Activated CD4-positive, alpha-beta T cell treated with anti-CD3 and anti-CD28 coated beads, Interleukin-2, amount 50 U/mL, for 1 hour (primary cell): ENCODE measurements at places on chromosomes 7 and 10.

DNA sequence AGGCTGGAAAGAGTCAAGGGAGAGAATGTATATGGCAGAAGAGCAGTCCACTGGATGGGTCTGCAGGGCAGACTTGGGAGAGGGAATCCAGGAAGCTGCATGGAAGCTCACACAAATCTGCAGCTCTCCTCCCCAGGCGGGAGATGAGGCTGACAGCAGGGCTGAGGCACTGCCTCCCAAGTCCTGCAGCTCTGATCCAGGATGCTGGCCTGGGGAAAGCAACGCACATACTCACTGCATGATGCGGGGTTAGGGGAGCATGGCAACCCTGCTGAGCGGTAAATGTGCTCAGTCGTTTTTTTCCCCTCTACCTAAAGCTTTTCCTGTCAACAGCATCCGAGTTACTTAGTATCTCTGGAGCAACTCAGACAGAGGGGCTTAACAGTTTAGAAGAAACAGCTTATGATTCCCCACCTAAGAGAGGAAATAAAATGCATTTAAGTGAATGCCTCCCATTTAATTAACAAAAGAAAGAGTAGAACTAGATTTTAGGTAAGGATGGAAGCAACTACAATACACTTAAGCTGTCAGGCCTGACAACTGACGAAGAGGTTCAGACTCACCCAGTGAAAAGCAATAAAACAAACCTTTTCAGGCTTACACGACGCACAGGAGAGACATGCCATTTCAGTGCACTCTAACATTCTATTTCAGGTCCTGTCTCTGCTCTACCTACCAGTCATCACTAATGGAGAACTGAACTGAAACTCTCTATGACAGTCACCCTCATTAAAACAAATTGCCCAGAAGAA lies 37.0 kb downstream of the CHCHD3 start:
- no peak for DNase-seq

DNA sequence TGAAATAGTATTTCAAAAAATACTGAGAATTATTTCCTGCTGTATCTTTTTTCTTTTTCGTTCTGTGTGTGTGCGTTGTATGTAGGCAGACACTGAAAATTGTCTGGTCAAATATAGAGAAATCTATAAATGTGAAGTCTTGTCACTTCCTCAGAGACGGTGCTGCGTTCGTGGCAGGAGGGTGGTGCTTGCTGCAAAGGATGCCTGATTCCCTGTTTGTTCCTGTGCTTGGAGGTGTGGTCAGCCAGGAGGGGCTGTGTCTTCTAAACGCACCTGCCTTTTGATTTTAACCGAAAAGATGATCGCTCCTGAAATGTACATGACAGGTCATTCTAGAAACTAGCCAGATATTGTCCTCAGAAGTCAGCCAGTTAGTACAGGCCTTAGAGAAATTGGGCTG lies 32.5 kb upstream of the PRKAR1B start:
- DNase-seq = no peak

DNA sequence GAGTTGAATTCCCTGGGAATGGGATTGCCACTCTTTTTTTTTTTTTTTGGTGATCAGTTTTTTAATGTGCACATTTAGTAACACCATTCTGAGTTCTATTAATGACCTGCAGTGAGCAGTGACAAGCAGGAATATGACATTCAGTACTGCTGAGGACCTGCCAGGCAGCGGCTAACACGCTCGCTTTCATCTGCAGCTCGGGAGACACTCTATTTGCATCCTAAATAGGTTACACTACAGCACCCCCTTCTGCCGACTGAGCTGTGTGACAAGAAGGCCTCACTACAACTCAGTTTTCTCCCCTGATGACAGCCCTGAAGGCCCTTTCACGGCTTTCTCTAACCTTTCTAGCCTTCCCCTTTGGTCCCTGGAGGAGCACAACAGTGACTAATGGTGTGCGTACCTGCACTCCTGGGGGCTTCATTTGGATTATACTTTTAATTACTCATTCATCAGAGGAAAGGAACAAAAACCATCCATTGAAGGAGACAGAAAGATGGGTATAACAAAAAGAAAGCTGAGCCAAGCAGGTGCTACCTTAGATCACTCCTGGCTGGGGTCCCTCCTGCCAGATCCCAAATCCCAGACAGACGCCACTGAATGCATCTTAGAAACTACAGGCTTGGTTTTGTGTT lies 872.4 kb downstream of the LRMDA start:
- DNase-seq = no peak

GRCh38 chr10:35652824-35653223 lies 10.7 kb upstream of the FZD8 start:
- DNase-seq = no peak

GRCh38 chr10:61942604-61943461 lies 41.3 kb downstream of the ARID5B start:
- no peak for DNase-seq

GRCh38 chr7:50166997-50167965 lies 74.2 kb upstream of the ZPBP start:
- DNase-seq = no peak

DNA sequence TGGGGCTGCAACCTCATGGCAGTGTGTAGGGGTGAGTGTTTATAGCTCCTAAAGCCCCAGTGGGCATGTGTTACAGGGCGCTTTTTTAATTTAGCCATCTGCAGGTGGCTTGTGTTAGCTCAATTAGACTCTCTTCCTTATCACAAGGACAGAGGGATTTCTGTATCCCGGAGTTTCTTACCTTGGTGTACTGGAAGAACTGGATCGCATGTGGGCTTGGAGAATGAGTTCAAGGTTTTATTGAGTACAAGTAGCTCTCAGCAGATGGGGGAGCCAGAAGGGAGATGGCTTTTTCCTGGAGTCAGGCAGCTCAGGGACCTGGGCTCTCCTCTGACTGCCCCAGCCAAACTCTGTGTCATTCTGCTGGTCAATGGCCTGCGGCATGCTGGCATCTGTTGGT lies 153.5 kb upstream of the C7orf33 start:
- no peak for DNase-seq

DNA sequence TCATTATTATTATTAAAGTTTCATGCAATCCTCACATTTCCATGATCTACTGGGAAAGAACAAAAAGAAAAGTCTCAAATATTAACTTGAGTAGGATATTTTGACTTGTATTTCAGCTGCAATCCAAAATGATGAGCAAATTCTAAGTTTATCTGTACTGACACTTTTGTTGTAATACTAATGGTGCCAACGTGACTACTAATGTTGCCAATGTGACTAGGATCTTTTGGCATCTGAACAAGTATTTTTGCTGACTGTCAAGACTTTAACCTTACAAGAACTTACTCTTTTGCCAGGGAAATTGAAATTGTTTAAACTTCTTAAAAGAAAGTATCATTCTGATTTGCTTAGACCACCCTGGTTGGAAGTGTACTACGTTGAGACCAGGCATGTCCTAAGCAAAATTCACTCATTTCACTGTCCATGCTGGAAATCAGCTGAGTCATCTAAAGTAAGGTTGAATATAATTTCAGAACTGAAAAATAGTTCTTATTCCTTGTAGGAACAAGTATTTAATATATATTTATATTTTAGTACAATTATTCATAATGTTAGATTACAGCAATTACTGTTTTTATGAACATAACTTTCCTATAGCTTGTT lies 78.5 kb upstream of the LYZL1 start:
- DNase-seq = no peak

DNA sequence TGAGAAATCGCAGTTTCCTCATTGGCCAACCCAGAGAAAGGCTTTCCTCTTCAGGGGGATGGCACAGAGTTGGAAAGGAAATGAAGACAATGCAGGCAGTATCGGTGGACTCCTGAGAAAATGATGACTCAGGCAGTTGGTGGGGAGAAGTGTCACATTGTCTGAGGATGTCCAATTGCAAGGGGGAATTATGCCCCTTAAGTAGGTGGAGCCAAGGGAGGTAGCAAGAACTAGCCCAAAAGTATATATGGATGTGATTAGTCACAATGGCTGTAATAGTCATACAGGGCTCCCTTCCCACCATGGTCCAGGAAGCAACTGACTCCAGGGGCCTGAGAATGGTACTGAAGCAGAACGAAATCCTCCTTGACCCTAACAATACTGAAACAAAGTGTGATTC lies 58.3 kb upstream of the EGFR start:
- DNase-seq = no peak

DNA sequence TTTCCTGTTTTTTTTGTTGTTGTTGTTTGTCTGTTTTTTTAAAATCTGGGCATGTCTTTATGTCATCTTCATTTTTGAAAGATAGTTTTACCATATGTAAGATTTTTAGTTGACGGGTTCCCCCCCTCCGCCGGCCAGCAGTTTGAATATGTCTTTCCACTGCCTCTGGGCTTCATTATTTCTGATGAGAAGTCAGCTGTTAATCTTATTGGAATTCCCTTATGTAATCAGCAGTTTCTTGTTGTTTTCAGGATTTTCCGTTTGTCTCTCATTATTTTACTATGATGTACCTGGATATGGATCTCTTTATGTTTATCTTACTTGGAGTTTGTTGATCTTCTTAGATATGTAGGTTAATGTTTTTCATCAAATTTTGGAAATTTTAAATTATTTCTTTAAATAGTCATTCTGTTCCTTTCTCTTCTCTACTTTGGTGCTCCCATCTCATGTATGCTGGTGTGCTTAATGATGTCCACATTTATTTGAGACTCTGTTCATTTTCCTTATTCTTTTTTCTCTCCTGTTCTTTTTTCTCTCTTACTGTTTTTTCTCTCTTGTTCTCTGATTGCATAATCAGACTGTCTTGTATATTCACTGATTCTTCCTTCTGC lies 9.7 kb downstream of the EXOC6 start:
- DNase-seq = no peak

GRCh38 chr7:140902303-140902953 lies 22.3 kb downstream of the BRAF start:
- DNase-seq = no peak

DNA sequence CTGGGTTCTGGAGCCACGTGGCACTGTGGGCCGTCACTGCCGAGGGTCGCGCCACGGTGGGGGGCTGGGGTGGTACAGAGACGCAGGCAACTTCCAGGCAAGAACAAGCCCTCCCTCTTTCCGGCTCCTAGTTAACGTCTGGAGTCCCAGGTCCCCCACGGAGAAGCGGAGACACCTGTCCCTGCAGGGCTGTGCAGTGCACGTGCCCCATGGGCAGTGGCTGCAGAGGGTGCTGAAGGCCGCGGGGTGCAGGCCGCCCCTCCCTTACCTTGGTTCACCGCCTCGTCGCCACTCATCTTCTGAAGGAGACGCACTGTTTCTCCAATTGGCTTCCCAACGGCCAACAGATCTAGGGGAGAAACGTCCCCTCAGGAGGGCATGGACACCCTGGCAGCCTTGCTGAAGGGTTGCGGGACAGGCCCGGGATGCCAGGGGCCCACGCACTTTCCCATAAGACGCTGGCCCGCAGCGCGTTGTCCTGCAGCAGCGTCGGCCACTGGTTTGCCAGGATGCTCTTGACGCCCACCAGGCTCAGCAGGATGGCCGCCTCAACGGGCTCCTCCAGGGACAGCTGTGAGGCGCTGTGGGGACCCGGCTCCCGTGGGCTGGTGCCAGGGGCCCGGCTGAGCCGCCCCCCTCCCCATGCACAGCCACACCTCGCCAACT lies 24.3 kb upstream of the NKX6-2 start:
- no peak for DNase-seq

DNA sequence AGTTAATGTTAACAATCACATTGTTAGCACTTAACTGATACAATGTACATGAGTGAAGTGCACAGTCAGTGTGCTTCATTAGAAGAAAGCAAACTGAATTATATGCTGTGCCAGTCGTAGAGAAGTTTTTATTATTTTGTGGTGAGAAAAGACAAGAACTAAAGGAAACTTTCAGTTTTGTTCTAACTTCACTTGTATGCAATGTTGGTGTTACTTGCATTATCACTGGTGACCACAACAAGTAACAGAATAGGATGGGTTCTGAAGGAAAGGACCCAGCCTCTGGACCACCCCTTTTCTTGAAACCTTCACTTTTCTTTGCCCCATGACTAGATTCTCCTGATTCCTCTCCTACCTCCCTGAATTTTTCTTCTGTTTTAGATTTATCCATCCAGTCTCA lies 123.3 kb upstream of the GAD2 start:
- no peak for DNase-seq

DNA sequence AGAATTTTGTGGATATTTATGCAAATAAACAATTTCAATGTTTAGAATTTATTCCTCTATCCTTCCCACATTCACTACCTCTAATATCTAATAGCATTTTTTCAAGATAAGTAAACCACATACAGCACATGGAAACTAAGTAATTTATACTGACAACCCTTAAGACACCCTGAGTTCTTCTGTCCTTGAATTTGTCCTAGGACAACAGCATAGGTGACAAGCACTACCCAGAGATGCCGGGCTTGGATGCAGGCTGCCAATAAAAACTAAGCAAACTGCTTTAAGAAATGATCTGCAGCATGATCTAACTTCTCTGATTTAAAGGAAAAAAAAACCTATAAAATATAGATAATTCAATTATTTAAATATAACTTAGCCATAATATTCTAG lies 22.7 kb downstream of the NT5C3A start:
- no peak for DNase-seq

DNA sequence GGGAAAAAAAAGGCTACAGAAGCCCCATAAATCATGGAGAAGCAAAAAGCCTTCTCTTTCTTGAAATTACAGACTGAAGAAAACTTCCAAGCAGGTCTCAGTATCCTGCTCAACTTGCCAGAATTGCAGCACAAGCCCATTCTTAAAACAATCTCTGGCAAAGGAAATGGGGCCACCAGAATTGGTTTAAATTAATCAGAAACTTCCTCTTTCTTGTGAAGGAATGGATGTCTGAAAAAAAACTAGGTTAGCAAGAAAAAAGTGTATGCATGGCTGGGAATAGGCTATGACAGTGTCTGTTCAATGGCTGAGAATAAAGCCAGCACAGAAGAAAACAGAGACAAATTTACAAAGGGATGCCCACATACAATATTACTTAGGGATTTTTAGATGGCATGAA lies 59.1 kb downstream of the TFEC start:
- no peak for DNase-seq

DNA sequence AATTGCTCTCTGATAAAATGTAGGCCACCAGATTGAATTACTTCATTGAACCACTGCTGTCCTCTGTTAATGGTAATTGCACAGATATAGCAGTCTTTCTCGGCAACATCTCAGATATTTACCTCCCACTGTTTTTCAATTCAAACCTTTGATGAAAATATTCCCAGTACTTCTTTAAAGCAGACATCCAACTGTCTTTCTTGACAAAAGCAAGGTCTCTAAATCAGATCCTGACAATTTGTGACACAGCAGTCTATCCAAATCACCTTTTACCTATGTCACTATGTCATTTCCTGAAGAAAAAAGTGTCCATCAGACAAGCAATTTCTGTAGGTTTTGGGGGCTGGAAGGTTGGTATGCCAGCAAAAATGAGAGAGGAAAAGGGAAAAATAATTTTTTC lies 555.7 kb downstream of the AUTS2 start:
- DNase-seq = no peak

- DNase-seq = no peak
Measured at GRCh38 chr10:92929896-92930295, 81.6 kb downstream of the EXOC6 start.

DNA sequence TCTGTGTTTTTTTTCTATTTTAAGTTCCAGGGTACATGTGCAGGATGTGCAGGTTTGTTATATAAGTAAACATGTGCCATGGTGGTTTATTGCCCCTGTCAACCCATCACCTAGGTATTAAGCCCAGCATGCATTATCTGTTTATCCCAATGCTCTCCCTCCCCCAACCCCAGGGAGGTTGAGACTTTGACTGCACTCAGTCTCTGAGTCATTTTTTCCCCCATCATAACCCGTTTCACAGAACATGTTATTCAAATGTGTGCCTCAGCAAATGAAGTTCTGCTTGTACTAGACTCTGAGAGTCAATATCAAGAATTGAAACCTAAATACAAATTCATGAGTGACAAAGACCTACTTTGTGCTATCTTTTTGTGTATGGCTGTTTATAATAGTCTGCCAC lies 70.0 kb upstream of the CYP26C1 start:
- DNase-seq = no peak
